ENCODE measurements at places on chromosomes 6 and 20. TPM values are rescaled to one million over a fixed set of nuclear protein-coding genes. Genes with fewer than 3 reads are reported as not detected.

GDAP1L1 gene
- not detected for total RNA-seq

ARMC12 gene
- 0.22 TPM for total RNA-seq

VSTM2L gene
- total RNA-seq, result 0.66 TPM

PLCB1 gene
- 15.2 TPM for total RNA-seq

CDH26 gene
- 0.12 TPM for total RNA-seq

Measured in uterine smooth muscle cell (primary cell).